ENCODE measurements at places on chromosomes 3 and 15. TPM values are rescaled to one million over a fixed set of nuclear protein-coding genes. Genes with fewer than 3 reads are reported as not detected.

- peak; percentile 34 for DNase-seq
Observed at GRCh38 chr3:71102111-71102983, 481.2 kb downstream of the FOXP1 start.

- DNase-seq = no peak
Observed at GRCh38 chr3:105365081-105365390, 1.7 kb upstream of the ALCAM start.

GRCh38 chr3:71786217-71786549 lies 1.2 kb upstream of the PROK2 start:
- no peak for DNase-seq

The ALDH1A2 gene
- total RNA-seq = not detected

DNA sequence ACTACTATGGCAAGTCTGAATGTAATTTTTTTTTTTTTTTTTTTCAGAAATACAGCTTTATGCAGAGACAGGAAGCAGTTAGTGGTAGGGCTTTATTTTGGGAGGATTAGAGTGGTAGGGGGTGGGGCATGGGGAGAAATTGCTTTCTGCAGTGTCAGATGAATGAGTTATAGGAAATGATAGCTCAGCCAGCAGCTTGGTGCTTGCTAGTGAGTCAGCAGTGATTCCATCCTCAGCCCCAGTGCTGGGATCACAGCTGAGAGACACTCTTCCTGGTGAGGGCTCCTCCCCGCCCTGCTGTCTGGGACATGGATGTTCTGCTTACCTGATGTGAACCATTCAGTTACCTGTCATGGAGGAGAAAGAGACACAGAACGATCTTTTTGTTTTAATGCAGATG lies 39.6 kb downstream of the SEMA6D start:
- DNase-seq = no peak

GRCh38 chr3:12571986-12572385 lies 15.1 kb downstream of the MKRN2 start:
- DNase-seq = no peak

GRCh38 chr3:125132815-125133214 lies 77.0 kb upstream of the HEG1 start:
- DNase-seq = no peak

GRCh38 chr3:88151358-88151757 lies 1.6 kb downstream of the C3orf38 start:
- no peak for DNase-seq

GRCh38 chr3:66076861-66077470 lies 38.2 kb upstream of the MAGI1 start:
- DNase-seq = no peak

GRCh38 chr15:62564886-62565633 lies 400.0 kb upstream of the C2CD4B start:
- no peak for DNase-seq

GRCh38 chr15:49860101-49860500 lies 239.3 kb downstream of the DTWD1 start:
- DNase-seq = no peak

DNA sequence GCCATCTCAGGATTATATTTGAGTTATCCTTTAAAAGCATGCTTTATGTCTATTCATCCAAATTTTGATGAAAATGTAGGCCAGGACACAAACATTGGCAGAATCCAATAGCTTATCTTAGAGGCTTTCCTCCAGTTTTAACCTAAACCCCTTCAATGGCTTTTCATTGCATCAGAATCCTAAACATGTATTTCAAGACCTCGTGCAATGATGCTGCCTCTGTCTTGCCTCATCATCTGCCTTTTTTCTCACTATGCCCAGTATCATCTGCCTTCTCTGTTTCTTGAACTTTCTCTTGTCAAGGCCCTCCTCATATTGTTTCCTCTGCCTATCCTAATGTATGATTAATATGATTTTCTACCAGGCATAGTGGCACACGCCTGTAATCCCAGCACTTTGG lies 76.1 kb upstream of the MAP4 start:
- DNase-seq = no peak

- DNase-seq = no peak
Observed at GRCh38 chr15:25852661-25853524, 10.2 kb downstream of the ATP10A start.

- no peak for DNase-seq
Observed at GRCh38 chr3:173502983-173503568, 105.5 kb downstream of the NLGN1 start.
